ENCODE measurements at places on chromosomes 4 and X.

DNA sequence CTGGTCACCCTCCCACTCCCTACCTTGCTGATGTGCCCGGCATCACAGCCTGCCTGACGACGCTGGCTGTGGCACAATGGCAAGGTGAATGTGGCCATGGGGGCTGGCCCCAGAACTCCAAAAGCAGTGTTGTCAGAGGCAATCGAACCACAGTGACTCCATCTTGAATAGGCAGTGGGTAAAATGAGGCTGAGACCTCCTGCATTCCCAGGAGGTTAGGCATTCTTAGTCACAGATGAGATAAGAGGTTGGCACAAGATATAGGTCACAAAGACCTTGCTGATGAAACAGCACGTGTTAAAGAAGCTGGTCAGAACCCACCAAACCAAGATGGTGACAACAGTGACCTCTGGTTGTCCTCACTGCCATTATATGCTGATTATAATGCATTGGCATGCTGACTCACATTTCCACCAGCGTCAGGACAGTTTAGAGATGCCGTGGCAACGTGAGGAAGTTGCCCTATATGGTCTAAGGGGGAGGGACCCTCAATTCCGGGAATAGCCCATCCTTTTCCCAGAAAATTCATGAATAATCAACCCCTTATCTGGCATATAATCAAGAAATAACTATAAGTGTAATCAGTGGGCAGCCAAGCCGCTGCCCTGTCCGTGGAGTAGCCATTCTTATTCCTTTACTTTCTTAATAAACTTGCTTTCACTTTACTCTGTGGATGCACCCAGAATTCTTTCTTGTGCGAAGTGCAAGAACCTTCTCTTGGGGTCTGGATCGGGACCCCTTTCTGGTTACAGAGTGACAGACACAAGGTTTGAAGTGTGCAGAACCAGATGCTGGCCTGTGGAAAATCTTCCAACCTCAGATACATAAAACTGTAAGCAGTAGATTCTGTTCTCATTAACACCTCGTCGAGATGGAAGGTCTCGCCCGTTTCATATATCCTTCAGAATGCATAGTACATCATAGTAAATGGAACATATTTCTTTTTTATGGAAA, 26.8 kb upstream of the CLDN24 start:
- peak; percentile 59 for DNase-seq

DNA sequence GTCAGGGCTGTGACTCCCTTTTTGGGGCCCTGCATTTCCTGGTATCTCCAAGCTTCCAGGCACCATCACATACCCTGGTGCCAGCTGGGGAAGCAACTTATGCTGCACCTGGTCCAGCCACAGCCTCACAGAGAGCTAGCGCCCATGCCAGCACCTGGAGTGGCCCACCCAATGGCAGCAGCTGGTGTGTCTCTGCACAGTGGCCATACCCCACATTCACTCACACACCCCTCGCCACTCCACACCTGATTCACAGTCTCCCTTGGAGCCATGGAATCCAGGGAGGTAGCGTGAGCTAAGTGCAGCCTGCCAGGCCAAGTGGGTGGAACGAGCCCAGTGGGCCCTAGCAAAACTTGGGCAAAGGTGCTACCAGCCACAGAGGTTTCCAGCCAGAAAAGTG, 56.8 kb downstream of the COX18 start:
- DNase-seq = no peak

DNA sequence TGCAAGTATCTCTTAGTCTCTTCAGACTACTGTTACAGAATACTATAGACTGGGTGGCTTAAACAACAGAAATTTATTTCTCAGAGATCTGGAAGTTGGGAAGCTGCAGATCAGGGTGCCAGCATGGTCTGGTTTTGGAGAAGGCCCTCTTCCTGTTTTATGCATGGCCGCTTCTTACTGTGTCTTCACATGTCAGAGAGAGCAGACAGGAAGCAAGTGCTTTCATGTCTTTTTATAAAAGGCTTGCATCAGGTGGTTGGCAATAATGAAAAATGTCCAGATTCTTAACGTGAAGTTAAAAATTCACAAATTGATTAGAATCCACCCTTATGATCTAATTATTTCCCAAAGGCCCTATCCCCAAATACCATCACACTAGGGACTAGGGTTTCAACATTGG, 284.9 kb downstream of the RPA4 start:
- no peak for DNase-seq

- no peak for DNase-seq
Observed at GRCh38 chr4:126937846-126938422, 694.8 kb upstream of the INTU start.

DNA sequence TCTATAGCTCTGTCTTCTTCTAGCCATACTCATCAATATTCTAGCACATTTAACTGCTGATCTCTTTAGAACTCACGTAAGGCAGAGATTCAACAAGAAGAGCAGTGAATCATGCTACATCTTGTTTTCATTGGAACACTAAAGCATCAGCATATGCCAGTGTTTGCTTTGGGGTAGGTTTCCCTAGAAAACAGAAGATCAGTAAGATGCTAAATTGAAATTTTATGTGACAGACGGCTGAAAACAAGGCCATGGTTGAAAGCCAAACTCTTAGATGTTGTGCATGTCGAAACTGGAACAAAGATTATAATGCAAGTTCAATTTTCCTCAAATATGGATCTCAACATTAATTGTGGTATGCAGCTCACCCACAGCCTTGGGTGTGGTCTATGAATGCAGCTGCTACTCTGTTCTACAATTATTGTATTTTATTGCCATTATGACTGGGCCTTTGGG, 107.6 kb downstream of the PDLIM5 start:
- DNase-seq = no peak

GRCh38 chr4:152278172-152278504, 257.8 kb downstream of the FBXW7 start:
- no peak for DNase-seq

- no peak for DNase-seq
Observed at GRCh38 chr4:135838889-135839288, 1637.3 kb upstream of the PABPC4L start.

DNA sequence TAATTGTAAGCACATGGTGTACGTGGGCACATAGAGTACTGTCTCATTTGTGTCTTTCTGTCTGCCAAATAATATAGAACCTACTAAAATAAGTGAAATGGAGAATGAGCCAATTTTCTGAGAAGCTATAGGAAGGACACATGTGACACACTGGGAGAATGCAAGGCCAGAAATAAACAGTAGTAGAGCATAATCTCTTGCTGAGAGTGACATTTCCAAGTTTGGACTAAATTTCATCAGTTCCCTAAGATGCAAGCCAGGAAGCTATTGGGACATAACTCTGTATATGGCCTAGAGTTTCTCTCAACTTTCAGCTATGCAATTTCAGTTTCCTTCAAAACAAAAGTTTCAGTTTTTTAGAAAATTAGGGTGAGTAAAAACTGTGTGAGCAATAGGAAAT, 638.7 kb downstream of the PCDH18 start:
- no peak for DNase-seq

DNA sequence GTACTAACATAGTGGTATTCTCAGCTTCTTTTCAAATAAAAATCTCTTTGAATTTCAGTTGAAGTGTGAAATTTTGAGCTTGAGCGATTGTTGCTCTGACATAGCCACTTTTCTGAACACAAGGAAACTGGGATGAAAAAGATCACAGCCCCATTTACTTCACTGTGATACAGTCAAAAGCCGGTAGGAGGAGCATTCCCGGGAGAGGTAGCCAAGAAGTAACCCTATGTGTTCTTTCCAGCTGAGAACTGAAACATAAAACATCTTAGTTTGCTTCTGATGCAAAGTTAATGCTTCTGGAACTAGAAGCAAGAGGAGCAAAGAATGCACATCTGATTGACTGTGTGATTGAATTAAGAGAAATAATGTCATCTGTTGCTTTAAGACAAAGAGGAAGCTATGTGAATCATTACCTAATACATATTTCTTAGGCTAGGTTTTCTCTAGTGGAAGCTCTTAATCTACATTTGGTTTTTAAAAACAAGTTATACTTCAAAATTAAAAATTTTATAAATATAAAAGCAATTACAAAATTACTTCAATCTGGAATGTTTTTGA, 88.3 kb upstream of the UNC5C start:
- DNase-seq = no peak

- no peak for DNase-seq
Observed at GRCh38 chr4:168519576-168519975, 22.7 kb downstream of the PALLD start.

DNA sequence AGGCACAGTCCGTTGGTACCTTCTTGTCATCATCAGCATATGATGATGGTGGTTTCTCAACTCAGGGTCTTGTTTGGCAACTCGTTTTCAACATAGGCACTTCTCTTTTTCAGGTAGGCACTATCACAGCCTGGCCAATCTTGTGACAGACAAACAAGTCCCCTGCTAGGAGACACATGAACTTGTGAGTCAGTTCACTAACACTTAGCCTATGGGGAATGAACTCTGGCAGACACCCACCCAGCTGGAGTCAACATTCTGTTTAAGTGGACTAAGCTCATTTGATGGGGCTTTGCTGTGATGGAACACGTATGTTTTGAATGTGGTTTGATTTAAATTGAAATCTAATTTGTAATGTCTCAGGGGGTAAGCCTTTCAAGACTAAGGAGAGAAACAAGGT, 100.7 kb upstream of the MAMLD1 start:
- DNase-seq = no peak

- no peak for DNase-seq
Observed at GRCh38 chr4:94447754-94448411, 3.9 kb upstream of the PDLIM5 start.

DNA sequence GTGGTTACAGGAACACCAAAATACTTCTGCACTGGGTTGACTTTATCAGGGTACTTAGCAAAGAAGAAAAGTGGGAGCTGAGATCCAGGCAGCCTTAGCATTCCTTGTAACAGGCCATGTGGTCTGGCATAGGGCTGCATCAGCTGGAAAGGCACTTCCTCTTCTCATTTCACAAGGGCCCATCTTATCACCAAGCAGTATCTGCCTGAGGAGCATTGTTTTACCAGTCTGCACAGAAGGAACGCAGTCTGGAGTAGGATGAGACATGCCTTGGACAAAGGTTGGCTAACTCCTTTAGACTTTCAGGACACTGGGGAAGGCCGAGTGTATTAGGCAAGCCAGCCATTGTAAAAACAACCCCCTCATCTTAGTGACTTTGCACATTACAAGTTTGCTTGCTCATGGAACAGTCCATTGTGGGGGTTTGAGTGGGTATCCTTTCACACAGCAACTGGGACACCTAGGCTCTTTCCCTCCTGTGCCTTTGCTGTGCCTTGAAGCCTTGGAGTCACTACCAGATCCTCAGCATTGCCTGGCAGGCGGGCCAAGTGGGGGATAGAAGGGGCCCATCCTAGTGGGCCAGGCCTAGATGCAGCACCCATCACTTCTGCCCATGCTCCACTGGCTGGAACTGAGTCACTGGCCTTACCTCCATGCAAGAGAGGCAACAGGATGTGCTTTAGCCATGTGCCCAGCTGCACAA, 4.6 kb downstream of the SUV39H1 start:
- DNase-seq = no peak

- DNase-seq = no peak
Observed at GRCh38 chr4:21991050-21991449, 42.5 kb upstream of the KCNIP4 start.

DNA sequence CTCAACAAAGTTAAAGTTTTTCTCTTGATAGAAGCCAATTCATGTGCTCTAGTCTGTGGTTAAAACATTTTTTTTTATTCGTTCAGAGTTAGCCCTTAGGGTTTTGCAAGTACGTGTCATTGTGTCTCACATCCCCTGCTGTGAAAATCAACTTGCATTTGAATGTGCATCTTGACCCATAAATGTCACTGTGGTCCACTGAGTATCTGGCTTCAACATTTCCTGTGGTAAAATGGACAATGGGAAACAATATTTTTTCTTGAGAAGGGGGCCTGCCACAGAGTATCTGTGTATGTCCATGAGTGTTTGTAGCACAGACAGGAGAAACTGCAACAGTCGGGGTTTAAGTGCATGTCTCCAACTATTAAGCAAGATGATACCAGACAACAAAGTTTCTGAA, 554.8 kb upstream of the TENM3 start:
- no peak for DNase-seq

- DNase-seq = no peak
Observed at GRCh38 chr4:185830263-185830994, 18.4 kb upstream of the SORBS2 start.

DNA sequence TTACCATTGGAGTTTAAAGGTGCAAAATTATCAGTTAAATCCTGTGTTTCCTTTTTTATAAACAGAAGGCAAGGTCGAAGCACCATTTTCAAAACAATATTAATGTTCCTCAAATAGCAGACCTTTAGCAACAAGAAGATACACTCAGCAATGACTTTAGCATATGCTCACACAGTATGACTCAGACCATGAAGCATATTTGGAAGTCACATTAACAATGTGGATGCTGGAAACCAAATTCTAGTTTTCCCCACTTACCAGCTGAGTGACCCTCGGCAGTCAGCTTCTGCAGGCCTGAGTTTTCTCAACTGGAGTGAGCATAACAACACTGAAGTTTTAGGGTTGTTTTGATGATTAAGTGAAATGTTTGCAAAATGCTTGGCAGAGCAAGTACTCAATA, 130.5 kb downstream of the ANK2 start:
- DNase-seq = no peak

DNA sequence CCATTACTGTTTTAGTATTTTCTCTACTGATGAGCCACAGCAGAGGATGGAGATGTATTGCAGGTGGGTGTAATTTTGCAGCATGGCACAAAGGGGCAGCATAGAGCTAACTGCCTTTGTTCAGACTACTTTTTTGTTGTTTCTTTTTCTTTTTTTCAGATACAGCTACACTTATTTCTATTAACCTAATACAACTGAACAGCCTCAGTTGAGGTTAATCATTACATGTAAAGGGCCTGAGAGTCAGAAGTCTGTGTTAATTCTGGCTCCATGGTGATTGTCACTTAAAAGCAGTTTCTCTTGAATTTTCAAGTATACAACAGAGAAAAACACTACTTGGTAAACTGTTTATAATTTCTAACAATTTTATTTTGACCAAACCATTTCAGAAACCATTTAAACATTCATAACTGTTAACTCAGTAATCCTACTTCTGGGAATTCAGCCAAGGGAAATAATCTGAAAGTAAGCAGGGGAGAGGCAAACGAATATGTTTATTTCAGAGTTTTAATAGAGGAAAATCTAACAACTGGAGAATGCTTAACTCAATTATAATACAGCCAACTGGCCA, 13.9 kb upstream of the PPEF2 start:
- no peak for DNase-seq
